Renal pelvis (tissue), 12 donors: ENCODE measurements at places on chromosomes 2 and 18. TPM values are rescaled to one million over a fixed set of nuclear protein-coding genes. Genes with fewer than 3 reads are reported as not detected.

The SERPINB5 gene
- not detected for polyA plus RNA-seq

- DNase-seq, result no peak
Observed at GRCh38 chr2:179130560-179130959, 80.6 kb upstream of the CCDC141 start.

DNA sequence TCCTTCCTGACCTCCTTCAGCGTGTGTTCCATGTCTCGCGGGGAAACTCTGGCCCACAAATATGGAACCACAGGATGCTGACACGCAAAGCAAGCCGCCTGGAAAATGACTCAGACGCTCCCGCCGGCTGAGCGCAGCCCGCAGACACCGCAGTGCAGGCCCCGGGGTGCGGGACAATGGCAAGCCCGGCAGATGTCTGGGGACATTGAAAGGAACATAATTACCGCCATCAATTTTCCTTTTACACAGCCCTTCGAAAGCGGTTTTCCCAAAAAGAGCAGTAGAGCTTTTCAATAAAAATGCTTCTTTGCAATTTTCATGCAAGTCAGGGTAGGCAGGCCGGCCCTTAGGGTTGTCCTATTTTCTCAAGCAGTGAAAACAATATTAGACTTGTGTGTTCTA, 159.2 kb upstream of the SH3BP4 start:
- DNase-seq, result no peak

GRCh38 chr2:34567128-34567527, 968.0 kb upstream of the FAM98A start:
- DNase-seq, result no peak

GRCh38 chr2:195810340-195811098, 153.5 kb downstream of the SLC39A10 start:
- no peak for DNase-seq

DNA sequence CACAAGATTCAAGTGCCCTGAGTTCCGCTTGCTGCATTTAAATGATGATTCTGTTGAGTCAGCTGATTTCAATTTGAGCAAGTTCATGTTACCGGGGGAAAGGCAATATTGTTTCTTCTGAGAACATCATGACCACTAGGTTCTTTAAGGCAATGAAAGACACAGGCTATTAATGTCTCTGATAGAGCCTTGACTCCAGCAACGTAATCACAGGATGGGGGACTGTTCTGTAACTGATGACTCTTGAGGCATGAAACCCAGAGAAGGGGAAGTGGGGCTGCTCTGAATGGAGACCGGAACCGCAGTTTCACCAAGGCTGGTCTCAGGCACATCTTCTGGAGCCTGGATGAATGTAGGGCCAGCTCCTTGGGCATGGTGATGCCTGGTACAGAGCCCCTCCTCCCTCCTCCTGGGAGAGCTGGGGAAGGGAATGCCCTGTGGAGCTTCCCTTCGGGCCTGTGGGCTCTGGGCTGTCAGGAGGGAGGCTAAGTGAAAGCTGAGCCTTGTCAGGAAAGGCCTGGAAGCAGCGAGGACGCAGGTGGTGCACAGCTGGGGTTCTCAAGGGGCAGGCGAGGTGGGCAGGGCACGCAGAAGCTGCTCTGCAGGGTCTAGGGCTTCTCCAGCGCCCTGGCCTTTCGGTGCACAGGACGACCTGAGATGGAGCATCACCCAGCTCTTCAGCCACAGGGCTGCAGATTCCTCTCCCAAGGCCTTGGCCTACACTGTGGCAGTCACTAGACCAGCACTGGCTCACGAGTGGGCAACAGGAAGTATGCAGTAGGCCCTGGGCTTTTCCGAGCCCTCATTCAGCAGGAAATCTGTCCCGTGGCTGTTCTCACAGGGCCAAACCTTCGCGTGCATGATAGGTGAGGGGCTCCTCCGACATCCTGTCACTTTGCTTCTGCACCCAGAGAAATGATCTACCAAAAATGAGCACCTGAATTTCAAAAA, 36.6 kb upstream of the PRLH start:
- no peak for DNase-seq

The DSC3 gene
- polyA plus RNA-seq, result 2.6 TPM

DNA sequence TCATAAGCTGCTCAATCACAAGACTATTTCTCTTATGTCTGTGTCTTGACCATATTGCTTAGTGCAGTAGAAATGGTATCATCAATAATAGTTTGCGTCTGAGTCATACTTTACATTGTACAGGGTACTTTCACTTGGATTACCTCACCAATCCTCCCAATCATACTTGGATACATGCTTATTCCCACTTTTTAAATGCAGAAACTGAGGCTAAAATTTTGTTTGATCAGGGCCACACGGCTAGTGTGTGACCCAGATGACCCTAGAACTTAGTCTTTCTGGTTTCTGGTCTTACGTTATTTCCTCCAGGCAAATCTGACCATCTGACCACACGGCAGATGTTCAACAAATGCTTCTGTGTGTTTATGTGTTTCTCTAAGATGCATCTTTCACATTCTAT, 23.8 kb upstream of the CCL20 start:
- no peak for DNase-seq

GRCh38 chr2:241047253-241048010, 49.0 kb downstream of the SNED1 start:
- DNase-seq, result no peak

GRCh38 chr18:58501066-58501896, 127.6 kb downstream of the ALPK2 start:
- no peak for DNase-seq

DNA sequence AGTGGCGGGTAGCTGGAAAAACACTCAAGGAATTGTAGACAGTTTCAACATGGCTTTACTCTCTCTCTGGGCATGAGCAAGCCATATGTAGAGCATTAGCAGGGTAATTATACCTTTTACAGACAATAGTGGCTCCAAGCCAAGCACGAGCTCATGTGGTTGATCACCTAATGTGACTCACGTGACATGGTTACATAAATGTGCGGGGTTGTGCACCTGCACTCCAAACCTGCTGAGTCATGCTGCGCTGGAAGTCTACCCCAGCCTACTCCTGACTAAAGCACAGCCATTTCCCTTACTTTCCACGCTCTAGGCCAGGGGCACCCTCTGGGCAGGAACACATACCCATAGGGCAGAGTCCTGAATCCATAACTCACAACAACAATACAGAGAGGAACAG, 232.8 kb downstream of the MBD5 start:
- no peak for DNase-seq

DNA sequence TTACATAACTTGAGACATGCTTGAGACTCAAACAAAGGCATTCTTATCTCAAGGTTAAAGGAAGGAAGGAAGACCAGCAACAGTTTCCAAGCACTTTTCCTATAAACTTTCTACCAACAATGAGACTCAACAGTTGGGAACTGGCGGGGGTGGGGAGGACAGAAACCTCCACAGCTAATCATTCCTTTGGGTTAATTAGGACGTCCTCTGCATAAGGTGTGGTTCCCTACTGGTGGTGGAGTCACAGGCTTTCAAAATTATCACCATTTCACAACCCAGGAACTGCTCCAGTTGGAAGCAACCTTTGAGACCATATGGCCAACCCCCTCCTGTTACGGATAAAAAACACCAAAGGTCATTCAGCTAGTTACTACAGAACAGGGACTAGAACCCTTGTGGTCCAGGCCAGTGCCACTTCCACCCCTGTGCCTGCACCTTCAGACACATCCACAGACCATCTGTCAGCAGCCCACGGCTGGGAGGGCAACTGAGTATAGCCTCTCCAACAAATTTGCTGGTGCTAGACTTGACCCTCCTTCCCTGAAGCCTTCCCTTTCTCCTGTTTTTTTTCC, 30.1 kb upstream of the ATL2 start:
- DNase-seq, result no peak

- no peak for DNase-seq
Observed at GRCh38 chr2:113173542-113174375, at the start of gene PSD4. Gene PSD4, plus strand, starts transcription at chr2:113173971. Its CDS starts 8,486 bp downstream, at chr2:113182457.

The ST8SIA5 gene
- polyA plus RNA-seq, result 0.86 TPM

The UGT1A8 gene
- not detected for polyA plus RNA-seq

DNA sequence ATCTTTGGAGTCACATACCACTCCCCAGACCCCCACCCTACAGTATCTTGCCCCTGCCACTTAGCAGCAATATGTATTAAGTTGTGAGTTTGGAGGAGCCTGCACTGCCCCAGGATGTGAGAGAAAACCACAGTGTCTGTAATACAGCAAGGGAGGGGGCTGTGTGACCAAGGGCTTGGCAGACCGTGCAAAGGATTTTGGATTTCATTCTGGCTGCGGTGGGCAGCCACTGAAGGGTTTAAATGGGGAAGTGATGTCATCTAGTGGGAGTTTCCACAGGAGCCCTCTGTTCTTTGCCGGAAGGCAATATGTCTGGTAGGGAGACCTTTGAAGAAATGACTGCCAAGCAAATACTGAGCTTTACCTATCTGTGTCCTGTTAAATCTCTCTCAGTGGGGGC, 202.4 kb downstream of the FHOD3 start:
- no peak for DNase-seq

The CCDC121 gene
- 11.4 TPM for polyA plus RNA-seq

DNA sequence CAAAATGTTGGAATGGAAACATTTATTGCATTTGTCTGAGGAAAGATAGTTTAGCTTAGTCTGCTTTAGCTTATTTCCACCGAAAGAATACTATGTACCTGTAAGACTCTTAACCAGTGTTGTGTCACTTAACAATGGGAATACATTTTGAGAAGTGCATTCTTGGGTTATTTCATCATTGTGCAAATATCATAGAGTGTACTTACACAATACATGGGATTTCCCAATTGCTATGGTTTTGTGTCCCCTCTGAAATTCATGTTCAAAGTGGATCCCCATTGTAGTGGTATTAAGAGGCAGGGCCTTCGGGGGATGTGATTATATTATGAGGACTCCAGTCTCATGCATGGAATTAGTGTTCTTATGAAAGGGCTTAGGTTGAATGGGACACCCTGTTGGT, 249.4 kb upstream of the UBE2E3 start:
- no peak for DNase-seq

The BMPR2 gene
- polyA plus RNA-seq, result 48.8 TPM

The CCDC138 gene
- polyA plus RNA-seq, result 19.2 TPM

The ACTG2 gene
- polyA plus RNA-seq, result 1.9 TPM

GRCh38 chr2:128501700-128502099, 183.0 kb upstream of the HS6ST1 start:
- no peak for DNase-seq

DNA sequence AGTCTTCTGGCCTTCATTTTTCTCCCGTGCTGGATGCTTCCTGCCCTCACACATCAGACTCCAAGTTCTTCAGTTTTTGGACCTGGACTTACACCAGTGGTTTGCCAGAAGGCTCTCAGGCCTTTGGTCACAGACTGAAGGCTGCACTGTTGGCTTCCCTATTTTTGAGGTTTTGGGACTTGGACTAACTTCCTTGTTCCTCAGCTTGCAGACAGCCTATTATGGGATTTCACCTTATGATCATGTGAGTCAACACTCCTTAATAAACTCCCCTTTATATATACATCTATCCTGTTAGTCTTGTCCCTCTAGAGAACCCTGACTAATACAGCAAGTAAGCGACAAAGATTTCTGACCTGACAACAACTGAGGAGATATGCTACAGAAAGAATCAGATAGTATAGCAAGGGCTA, 7.2 kb downstream of the CDC42EP3 start:
- no peak for DNase-seq

The B3GNT7 gene
- polyA plus RNA-seq, result 3.0 TPM

DNA sequence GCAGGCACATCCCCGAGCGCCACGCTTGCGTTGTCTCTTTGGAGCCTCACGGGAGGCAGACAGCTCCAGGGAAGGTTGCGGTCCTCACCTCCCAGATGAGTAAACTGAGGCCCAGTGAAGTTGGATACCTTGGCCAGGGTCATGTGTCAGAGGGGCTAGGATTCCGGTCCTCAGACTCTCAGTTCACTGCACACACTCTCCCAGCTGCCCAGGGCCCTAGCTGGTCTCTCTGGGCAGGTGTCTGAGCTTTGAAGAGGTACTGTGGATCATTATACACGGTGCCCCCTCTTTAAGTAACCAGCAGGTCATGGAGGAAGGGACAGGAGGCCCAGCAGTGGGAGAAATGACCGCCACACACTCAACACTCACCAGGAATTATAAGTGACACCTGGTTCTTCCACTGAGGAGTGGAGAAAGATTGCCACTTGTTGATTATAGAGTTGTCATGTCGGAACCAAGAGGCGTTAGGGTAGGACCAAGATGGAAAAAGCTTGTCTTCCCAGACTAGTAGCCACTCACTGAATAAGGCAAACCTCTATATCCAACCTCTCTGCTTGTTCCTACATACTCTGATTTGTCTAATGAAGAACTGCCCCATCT, 588 bp downstream of the TMEM214 start:
- no peak for DNase-seq

The CNGA3 gene
- not detected for polyA plus RNA-seq

- DNase-seq, result no peak
Observed at GRCh38 chr2:230932556-230933511, 7.8 kb upstream of the GPR55 start.

The IL36RN gene
- polyA plus RNA-seq, result not detected

DNA sequence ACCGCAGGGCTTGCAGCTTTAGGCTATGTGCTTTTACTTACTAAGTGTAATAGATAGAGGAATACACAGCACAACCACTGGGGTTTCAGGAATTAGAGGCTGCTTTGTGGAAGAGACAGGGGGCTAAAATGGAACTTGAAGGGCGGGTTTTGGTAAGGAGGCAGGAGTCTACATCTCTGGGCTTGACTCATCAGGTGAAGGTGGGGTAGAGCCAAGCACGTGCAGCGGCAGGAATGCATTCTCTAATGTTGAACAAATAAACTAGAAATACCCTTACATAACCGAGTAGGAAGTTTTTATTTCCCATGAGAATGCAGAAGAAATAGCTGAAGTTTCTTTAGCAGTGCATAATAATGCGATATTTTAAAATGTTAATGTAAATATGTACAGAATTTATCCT, 673.8 kb upstream of the SALL3 start:
- no peak for DNase-seq

DNA sequence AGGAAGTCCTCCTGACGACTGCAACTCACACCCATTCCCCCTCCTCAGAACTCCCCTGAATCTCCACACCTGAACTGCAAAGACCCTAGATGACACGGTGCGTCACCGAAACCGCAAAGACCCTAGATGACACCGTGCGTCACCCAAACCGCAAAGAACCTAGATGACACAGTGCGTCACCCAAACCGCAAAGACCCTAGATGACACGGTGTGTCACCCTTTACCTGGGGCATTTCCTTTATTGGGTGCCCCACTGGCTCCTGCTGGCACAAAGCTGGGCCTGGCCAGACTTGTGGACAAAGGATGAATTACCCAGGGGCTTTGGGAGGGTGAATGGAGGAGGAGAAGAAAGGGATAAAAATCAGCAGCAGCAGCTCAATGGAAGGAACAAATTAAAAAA, 123.8 kb downstream of the CELF4 start:
- no peak for DNase-seq

The NPPC gene
- 0.47 TPM for polyA plus RNA-seq

The KIF1A gene
- polyA plus RNA-seq, result 12.3 TPM

- no peak for DNase-seq
Observed at GRCh38 chr2:239246723-239247122, 154.1 kb downstream of the HDAC4 start.
